ENCODE measurements at places on chromosomes 16 and 17.

GRCh38 chr16:56469748-56470147 lies 18.4 kb downstream of the OGFOD1 start:
- DNase-seq = no peak

DNA sequence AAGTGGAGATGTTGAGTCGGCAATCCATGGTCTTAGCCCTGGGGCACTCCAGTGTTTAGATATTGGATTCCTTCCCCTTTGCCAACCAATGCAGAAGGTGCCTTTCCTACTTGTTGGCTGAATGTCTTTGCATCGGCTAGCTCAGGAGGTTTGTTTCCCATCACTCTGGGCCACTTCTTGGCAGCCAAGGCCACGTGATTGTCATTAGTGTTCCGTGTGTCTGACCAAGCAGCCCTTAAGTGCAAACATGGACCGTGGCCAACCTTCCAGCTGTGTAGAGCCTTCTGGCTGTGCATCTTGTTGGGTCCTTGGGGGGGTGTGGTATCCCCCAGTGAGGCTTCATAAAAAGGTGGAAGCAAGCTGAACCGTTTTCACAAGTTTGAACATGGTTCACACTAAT lies 66.0 kb downstream of the GNAO1 start:
- DNase-seq = no peak

DNA sequence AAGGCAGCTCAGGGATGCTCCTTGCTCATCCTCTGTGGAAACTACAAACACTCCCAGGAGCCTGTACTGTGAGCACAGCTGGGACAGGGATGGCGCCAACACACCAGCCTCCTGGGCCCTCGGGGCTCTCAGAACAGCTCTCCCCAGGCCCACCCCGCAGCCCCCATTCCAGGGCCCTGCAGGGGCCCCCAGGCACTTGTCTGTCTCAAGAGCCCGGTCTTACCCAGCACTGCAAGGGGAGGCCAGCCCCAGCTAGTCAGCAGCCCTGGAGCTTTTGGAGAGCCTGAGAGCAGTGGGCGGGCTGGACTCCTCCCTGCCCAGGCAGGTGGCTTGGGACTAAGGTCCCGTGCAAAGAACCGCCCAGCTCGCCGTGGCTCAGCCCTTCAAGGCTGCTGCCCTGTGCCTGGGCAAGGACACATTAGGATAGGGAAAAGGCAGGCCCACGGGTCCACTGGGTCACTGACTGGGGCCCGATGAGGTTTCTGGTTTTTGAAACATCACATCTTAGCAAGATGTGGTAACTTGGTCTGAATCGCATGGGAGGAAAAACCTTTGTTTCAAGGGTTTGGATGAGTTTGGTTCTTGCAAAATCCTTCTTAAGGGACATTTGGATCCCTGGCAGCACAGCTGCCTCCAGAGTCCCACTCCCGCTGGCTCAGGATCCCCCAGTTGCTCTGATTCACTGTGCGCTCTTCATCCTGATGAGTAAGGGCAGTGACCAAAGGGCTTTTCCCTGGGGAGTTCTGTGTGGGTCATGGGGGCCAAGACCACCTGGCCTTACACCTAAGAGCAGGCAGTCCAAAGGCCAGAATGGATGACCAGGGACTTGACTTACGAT lies 2.8 kb downstream of the DNASE1L2 start:
- DNase-seq = no peak

GRCh38 chr17:69188796-69189195 lies 39.8 kb downstream of the ABCA10 start:
- DNase-seq = no peak

DNA sequence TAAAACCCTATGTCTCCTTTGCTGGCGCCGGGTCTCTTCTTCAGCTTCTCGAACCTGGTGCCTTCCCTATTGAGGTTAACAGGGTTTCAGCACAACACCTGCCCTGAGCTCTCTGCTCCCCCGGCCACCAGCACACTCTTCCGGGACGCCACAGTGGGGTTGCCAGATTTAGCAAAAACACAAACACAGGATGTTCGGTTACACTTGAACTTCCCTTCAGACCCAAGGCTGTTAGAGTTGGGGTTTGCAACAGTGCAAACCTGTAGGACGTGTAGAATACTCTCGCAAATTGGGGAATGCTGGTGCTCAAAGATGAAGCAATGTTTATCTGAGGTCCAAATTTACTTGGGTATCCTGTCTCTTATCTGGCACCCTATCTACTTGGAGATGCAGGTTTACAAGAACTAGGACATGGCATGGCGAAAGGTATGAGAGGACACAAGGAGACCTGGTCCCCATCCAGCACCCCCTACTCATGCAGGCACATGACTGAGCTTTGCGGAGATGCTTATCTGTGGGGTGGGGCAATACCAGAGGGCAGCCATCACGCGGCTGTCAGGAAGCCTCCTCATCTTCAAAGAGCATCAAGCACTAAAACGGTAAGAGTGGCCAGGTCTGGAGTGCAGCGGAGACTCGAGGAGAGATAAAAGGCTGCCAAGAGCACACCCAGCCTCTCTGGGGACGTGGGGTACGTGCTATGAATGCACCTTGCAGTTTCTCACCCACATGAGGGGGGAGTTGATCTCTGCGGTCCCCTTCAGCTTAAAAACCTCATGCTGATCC lies 52.8 kb downstream of the SDK2 start:
- no peak for DNase-seq

DNA sequence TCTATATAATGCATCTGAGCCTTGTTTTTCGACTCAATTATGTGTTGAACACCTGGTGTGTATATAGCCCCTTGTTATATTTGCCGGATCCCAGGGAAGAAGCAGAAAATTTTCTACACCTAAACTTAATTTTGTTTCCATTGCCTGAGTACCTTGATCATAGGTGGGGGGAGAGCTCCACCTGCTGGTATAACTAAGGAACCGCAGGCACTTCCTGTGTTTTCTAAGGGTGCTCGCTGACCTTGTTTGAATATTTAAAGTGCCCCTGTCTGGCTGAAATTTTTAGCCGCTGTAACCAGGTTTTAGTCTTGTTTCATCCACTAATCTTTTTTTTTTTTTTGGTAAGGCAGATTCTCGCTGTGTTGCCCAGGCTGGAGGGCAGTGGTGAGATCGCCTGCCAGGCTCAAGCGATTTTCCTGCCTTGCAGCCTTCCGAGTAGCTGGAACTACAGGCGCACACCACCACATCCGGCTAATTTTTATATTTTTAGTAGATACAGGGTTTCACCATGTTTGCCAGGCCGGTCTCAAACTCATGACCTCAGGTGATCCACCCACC lies 6.5 kb upstream of the NUBP1 start:
- DNase-seq = peak; percentile 65

DNA sequence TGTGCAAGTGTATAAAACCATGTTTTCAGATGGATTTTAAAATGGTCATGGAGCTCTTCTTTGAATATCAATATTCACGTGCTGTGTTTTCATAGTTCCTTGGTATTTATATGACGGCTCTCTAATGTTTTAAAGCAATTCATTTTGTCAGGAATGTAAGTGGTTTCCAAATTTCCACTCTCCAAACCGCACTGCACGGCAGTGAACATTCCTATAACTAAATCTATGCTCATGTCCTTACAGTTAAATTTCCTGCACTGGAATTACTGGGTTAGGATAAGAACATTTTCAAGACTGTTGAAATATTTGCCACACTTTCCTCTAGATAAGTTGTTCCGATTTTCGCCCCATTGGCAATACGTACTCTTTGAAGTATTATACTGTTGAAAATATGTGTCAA lies 398.9 kb downstream of the PMP22 start:
- no peak for DNase-seq

DNA sequence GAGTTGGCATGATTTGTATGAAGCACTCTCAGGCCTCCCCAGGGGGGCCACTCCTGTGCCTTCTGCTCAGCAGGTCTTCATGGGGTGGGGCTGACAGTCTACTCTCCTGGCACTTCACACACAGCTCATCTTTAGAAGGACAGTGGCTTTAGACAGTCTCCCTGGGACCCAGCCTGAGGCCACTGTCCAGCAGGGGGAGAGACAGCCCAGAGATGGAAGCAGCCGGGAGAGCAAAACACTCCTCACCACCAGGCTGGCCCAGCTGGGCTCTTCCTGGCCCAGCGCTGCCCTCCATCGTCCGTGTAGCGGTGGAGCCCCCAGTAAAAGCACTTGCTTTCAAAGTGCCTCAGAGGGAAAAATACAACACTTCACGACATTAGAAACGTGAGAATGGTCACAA lies 62.0 kb upstream of the CRHR1 start:
- DNase-seq = no peak

DNA sequence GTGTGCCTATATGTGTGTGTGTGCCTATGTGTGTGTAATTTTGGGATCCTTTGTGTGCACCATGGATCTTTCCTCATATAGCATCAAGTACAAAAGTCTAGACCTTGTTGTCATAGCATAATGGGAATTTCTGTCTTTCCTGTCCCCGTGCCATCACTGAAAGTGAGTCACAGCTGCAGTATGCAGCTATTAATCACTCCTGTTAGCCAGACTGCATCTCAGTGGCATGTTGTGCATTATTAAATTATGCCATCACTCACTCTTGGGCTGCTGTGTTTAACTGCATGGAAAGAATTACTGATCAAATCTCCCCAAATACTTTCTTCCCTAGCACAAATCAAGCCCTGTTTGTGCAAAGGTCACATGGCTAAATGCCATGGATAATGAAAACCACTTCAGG lies 92.4 kb downstream of the CBLN1 start:
- peak; percentile 13 for DNase-seq

DNA sequence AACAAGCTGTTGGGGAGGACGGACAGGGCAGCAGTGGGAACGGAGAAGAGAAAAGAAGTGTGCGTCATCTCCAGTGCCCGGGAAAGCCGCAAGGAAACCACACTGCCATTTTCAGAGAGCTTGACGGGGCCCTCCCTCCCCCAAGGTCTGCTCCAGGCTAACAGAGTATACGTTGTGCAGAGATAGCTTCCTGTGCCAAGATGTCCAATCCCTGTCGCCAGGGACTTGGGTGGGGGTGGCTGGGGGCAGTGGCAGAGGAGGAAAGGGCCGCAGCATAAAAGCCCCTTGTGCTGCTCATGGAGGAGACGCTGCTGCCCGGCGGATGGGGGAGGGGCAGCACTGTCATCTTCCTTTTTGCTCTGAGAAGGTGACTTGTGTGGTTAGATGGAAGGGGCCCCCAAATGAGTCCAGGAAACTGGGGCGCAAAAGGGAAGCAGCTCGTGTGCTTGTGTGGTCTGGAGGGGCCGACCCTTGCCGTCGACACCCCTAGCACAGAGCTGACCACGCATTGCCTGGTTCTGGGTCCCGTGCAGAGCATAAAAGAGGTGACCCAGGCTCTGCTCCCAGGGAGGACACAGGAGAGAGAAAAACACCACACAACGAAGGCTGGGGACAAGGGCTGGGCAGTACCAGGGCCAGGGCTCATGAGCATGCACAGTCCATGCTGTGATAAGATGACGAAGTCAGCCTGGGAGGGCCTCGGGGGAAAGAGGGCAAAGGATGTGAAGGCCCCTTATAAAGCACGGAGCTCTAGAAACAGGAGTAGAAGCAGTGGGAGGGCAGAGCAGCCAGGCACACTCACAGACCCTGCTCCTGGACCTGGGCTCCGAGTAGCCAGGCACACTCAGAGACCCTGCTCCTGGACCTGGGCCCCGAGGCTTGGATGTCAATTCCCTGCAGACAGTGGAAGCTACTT lies 372.7 kb downstream of the SLC39A11 start:
- no peak for DNase-seq

GRCh38 chr17:31841850-31842194 lies 17.2 kb downstream of the COPRS start:
- DNase-seq = no peak

GRCh38 chr17:34361478-34362061 lies 1.5 kb downstream of the CCL1 start:
- DNase-seq = peak; percentile 88
